ENCODE measurements at places on chromosomes 4 and X.

DNA sequence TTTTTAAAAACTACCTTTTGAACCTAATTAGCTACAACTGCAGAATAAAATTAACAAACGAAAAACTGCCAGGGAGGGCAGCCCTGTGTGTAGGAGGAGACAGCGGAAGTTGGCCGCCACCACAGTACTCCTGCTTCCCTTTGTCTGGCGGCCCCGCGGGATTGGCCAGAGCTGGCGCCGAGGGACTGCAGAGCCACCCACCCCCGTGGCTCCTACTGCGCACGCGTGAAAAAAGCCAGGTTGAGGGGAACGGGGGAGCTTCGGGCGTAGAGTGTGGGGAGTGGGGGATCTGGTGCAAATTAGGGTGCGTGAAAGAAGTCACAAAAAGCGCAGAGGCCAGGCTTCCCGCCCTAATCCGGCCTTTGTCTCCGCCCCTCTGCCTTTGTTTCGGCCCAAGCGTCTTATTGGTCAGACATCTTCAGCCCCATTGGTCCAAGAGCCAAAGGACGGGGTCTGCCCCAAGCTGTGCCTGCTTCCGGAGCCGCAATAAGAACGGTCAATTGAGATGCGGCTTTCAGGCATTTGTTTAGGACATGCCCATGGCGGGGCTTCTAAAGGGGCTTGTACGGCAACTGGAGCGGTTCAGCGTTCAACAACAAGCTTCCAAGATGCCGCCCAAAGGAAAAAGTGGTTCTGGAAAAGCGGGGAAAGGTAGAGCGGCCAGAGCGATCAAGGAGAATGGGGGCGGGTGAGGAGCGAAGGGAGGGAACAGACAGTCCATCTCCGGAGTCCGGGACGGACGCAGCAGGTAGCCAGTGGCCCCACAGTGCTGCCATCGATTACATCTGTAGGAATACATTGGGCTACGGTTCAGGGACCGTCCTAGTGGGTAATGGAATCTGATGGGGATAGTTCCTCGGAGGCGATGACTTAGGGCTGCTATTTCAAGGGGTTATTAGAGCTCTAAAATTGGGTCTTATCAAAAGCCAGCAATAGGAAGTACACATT, at the start of gene PIN4:
Gene PIN4, plus strand, starts transcription at position 580 of the 948 bp plus-strand sequence. Its CDS starts 29 bp downstream, at position 609.
- DNase-seq: peak; percentile 92

- no peak for DNase-seq
Measured at GRCh38 chr4:8046925-8047541, 107.4 kb upstream of the AFAP1 start.

DNA sequence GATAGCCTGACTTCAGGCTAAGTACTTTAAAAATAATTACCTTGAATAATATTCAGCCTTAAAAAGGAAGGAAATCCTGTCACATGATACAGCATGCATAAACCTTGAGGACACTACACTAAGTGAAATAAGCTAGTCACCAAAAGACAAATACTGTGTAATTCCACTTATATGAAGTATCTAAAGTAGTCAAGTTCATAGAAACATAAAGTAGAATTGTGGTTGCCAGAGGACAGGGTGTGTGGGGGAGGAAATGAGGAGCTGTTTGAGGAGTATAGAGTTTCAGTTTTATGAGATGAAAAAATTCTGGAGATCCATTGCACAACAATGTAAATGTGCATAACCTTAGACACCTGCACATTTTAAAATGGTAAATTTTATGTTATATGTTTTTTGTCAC, 5.6 kb upstream of the STPG2 start:
- DNase-seq: no peak

DNA sequence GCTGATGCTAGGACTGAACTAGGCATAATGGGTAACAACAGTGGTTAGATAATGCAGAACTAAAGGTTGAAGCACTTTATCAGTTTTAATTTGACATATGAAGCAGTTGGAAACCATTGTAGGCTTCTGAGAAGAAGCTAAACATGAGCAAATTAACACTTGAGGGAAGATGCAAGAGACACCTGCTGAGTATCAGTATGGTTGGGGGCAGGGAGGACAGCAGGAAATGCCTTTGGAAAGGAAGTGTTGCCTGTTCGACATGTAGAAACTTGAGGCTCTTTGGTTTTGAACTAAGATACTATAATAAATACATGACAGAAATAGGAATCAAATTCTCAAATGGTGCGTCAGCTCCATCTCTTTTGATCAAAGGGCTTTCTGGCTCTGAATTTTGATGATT, 115.6 kb downstream of the FHIP1A start:
- no peak for DNase-seq

DNA sequence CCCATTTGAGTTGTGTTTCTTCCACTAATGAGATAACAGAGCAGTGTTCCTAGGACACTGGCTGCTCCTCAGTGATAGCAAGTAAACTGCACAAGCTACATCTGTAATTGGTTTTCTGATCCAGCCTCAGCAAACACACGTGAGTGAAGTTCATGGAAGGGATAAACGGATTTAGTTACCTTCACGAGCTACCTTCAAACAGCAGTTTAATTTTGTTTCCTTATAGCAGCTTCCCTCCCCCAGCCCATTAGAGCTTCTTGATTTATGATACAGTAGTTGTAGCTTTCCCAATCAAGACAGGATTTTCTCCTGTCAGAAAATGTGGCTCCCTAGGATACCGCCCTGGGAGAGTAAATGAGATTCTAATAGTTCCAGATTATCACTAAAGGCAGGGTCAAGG, 634.2 kb upstream of the FAT1 start:
- no peak for DNase-seq
